Hippocampal formation (tissue), 2 donors: ENCODE measurements at places on chromosomes 6 and 20.

- no peak for DNase-seq
These were observed 231.1 kb downstream of the SOX4 start for GRCh38 chr6:21824431-21825177.

GRCh38 chr20:52524861-52525260 is 333.3 kb upstream of the ZFP64 start:
- DNase-seq = no peak

DNA sequence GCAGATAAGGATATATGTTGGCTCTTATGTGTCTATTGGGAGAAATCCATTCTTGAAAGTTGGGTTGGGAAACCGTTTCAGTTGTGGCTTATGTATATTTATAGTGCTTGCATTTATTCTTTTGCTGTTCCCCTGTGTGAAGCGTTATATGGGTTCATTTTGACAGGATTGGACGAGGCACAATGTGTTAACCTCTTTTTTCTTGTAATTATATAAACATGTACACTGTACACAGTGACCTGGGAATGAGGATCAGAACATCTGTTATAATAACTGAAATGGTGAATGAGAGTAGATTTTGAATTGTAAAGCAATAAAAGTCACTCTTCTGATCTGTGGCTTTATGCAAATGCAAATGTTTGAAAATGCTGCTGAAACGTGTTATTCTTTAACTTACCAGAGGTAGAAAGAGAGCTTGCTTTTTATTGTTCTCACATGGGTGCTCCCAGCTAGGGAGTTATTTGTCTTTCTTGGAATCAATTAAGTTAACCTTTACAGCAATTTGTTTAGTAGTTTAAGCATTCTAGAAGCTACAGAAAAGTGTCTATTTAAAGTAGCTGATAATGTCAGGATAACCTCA is 213.7 kb downstream of the GRIK2 start:
- no peak for DNase-seq

GRCh38 chr6:158072083-158072721 is 90.5 kb downstream of the SYNJ2 start:
- DNase-seq = peak; percentile 71

DNA sequence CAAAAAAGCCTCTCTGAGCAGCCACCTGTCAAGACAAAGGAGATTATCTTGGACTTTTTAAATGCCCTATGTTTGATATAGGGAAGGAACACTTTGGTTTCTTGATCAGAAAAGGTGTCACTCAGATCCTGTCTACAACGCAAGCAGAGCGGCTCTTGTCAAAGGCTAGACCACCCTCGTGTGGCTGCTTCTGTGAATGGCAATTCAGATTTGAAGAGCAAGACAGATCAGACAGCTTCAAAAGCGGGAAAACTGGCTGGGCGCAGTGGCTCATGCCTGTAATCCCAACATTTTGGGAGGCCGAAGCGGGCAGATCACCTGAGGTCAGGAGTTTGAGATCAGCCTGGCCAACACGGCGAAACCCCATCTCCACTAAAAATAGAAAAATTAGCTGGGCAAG is 10.1 kb upstream of the NXT1 start:
- peak; percentile 35 for DNase-seq

- peak; percentile 82 for DNase-seq
These were observed 45.9 kb downstream of the FGD2 start for GRCh38 chr6:37051138-37052026.

- no peak for DNase-seq
These were observed 96.4 kb downstream of the TBC1D32 start for GRCh38 chr6:121237859-121238258.
